T-cell (primary cell): ENCODE measurements at places on chromosomes 12 and 14. TPM values are rescaled to one million over a fixed set of nuclear protein-coding genes. Genes with fewer than 3 reads are reported as not detected.

Gene SLC17A8
- total RNA-seq = not detected

Gene CELA1
- 0.88 TPM for total RNA-seq

Gene RFX4
- total RNA-seq = not detected

Gene TMEM119
- total RNA-seq = 2.0 TPM

Gene CLEC4D
- total RNA-seq = not detected

Gene PKP2
- 0.45 TPM for total RNA-seq

Gene CRIP1
- total RNA-seq = 290 TPM

Gene LGR5
- total RNA-seq = not detected

Gene SERPINA10
- total RNA-seq = not detected

Gene TTC9
- total RNA-seq = 23.4 TPM

Gene TAS2R10
- 1.2 TPM for total RNA-seq

Gene TNFRSF1A
- total RNA-seq = 32.3 TPM

Gene GPR68
- 10.0 TPM for total RNA-seq

Gene DIO2
- not detected for total RNA-seq

Gene OAS1
- 11.4 TPM for total RNA-seq

Gene HOXC12
- total RNA-seq = not detected

Gene ZFYVE26
- total RNA-seq = 32.5 TPM

Gene TIMM9
- 37.4 TPM for total RNA-seq

Gene RPS26
- 141 TPM for total RNA-seq

Gene BEST3
- total RNA-seq = not detected

Gene CPNE6
- not detected for total RNA-seq

Gene BCL2L14
- not detected for total RNA-seq
